ENCODE measurements at places on chromosomes 13 and 19.
A peak's percentile ranks its signal among the peaks of the same experiment; 100 is the strongest.

DNA sequence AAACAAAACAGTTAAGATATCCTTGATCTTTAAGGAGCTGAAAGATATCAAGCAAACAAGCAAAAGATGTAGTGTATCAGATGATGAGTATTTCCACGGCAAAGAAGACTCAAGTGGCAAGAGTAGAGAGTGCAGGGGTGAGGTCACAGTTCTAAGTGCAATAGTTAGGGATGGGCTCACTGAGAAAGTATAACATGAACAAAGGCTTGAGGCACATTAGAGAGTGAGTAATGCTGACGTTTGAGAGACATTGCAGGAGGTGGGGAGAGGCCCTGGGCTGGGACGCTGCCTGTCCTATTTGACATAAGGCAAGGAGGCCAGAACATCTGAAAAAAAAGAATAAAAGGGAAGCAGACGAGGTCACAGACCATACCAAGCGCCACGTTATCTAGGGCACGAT is 1.4 kb downstream of the DUXA start:
- no peak for DNase-seq

DNA sequence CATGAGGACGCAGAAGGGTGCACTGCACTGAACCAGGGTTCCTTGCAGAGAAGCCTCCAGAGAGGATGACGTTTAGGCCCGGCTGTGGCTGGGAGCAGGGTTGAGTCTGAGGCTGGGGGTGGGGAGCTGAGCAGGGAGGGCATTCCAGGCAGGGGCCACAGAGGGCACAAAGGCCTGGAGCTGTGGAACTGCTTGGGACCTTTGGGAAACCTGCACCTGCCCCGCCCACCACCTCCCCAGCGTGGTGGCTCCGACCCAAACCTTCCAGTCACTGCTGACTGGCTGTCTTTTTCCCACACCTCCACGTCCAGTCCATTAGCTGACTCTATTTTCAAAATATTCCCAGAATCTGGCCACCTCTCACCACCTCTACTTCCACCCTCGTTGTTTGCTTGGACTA is 4.9 kb upstream of the LMTK3 start:
- DNase-seq: no peak

DNA sequence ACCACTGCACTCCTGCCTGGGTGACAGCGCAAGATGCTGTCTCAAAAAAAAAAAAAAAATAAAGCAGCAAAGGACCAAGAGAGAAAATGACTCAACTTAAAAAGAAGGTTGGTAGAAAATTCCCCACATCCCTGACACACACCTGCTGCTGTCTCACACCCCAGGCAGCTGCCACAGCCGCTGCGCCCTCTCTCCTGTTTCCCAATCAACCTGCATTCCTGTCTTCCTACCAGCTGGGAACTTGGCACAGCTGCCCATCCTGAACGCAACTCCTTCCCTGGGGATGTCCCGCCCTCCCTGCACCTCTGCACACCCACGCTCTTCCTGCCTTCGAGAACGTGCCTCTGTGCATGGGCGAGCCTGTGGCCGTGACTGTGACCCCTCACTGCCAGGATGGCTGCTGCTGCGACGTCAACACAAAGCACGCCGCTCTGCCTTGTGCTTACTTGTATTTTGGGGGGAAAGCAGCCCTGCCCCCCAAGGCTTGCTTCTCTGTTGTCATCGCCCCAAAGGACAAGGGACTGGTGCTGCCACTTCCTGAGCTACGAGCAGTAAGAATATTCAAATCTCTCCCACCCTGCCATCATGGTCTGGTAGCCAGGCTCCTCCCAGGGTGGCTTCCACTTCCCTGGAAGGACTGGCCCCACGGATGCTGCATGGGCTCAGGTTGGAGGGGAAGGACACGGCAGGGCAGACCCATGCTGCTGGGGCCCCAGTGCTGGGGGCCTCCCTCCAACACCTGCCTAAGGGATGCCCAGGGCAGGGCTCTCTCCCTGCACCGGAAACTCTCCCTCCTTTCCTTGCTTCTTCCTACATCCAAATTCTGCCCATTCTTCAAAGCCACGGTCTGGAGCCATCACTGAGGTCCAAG is 20.7 kb downstream of the SH3GL1 start:
- no peak for DNase-seq

DNA sequence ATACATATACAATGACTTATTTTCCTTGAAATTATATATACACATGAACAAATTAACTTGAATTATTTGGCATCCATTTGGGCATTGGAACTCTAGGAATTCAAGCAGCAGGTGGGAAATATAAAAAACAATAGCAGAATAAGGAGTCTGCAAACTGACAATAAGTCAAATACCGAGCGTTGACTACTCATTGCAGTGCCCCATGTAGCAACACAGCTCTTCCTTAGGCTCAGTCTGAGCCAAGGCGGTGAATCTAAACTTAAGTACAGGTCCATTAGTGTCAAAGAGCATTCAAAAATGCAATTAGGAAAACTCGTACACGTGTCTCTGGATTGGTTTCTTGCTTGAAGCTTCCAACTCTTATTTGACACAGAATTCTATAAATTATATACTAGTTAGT is 462.5 kb upstream of the KLF12 start:
- DNase-seq: no peak

GRCh38 chr13:49869519-49869918 is 66.6 kb downstream of the SPRYD7 start:
- DNase-seq: no peak

DNA sequence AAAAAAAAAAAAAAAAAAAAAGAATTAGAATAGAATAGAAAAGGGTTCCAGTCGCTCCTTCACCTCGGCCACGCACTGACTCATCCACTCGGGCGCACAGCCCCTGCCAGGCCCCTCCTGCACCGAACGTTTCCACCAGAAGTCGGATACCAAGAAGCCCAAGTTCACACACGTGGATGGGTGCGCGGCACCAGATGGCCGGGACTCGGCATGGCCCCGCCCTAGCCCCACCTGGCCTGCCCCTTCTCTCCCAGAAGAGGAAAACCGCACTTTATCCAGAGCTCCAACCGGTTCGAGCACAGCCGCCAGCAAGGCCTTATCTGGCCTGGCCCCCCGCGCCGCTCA is 5.9 kb downstream of the PRR36 start:
- no peak for DNase-seq

DNA sequence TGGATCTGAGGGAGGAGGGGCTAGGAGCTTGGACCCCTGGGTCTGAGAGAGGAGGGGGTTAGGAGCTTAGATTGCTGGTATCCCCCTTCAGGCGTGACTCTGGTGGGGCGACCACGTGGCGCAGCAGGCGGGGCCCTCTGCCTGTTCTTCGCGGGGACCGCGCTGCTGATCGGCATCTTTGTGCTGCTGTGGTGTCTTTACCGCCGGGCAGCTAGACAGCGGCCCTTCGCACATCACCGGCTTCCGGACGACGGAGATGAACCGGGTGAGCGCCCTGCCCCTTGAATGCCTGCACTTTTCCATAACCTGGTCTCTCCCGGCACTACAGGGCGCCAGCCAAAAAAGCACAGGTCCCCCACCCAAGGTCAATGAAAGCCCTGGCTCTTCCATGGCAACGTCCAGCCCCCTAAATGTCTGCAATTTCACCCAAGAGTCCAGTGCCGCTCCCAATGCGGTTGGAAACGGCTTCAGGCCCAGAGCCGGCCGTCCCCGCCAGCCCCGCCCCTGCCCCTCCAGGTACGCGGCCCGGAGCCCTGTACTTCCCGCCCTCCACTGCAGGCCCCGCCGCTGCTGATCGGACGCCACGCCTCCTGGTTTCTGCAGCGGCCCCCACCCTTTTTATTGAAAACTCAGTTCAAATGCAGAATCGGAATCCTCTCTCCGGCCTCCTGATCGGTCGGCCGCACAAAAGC is 2.8 kb downstream of the GFY start:
- no peak for DNase-seq

- DNase-seq: no peak
Measured at GRCh38 chr13:109586509-109587346, 199.7 kb downstream of the IRS2 start.

DNA sequence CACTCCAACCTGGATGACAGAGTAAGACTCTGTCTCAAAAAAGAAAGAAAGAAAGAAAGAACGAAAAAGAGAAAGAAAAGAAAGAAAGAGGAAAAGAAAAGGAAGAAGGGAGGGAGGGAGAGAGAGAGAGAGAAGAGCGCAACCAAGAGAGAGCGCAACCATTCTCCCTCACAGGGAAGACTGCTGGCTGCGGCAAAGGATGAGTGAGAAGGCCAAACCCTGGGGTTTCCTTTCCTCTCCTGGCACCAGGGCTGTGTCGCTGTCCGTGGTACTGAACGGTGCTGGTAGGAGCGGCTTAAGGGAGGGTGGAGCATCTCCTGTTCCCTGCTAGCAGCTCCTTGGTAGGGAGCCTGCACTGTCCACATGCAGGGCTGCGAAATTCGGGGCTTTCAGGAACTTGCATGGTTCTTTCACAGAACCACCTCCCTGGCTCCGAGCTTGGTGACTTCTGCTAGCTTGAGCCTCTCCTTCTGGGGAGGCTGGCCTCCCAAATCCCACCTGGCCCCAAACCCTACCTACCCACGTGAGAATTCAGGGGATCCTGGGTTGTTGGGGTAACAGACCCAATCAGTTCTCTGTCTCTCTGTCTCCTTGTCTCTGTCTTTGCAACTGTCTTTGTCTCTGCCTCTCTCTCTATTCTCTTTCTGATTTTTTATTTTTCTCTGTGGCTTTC is 51.1 kb upstream of the ZNRF4 start:
- peak; percentile 46 for DNase-seq

- DNase-seq: no peak
Measured at GRCh38 chr19:33269016-33269415, 33.3 kb downstream of the CEBPA start.

- no peak for DNase-seq
Measured at GRCh38 chr13:95381212-95381527, 79.9 kb upstream of the ABCC4 start.

- DNase-seq: no peak
Measured at GRCh38 chr19:1746401-1747284, 6.7 kb upstream of the ONECUT3 start.

- no peak for DNase-seq
Measured at GRCh38 chr13:48778610-48779009, 124.9 kb downstream of the CYSLTR2 start.

DNA sequence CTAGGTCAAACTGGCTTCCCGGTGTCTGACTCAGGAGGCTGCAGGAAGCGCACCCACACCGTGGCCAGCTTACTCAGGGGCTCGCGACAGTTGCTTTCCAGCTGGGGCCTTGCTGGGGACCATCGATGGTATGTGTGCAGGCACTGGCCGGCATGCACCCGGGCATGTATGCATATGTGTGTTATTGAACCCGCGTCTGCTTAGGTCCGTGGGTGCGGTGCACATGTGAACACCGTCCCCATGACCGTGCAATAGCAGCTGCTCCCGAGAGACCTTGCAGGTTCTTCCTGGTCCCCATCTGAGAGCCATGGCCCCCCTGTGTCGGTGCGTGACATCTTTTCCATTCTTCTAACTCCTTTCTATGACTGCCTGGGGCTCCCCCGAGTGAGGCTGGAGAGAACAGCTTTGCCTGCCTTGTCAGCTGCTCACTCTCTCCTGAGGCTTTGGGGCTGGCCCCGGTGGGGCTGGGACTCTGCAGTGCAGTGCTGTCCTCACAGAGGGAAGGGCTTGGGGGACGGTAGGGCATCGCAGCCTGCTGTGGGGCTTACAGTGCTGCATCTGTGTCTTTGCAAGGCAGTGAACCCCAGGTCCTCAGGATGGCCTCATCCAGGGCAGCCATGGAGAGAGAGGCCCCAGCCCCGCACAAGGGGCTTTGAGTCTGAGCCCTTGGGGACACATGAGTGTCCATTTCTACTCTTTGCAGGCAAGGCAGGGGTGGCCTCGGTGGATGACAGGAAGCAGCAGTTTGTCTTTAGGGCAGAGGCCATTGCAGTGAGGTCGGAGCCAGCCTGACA is 65.1 kb downstream of the CHST8 start:
- DNase-seq: no peak

- no peak for DNase-seq
Measured at GRCh38 chr19:47275791-47276461, 1.2 kb downstream of the INAFM1 start.

- DNase-seq: peak; percentile 66
Measured at GRCh38 chr19:13277104-13277809, 127.0 kb downstream of the IER2 start.

DNA sequence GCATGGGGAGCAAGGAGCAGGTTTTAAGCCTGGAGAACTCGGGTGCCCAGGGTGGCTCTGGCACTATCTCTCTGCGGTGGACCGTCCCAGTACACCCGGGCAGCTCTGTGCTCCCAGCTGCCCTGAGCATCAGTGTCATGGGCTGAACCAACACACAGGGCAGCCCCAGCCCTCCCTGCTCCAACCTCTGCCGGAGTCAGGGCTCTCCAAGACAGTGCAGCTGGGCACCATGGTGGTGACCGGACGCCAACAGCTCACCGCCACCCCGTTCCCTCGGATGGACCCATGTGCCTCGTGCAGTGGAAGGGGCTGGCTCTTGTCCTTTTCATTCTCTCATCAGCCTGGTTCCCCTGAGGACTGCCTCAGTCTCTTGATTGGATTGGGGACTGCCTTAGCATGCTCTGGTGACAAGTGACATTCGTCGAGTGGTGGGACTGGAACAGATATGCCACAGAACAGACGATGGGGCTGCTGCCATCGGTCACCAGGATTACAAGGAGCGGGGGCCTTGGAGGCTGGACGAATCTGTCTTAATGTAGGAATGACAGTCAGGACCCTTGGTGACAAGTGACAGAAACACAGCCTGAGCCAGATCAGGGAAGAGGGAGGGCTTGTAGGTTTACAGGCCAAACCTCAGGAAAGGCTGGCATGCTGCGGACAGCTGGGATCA is 25.7 kb upstream of the VSTM2B start:
- no peak for DNase-seq

DNA sequence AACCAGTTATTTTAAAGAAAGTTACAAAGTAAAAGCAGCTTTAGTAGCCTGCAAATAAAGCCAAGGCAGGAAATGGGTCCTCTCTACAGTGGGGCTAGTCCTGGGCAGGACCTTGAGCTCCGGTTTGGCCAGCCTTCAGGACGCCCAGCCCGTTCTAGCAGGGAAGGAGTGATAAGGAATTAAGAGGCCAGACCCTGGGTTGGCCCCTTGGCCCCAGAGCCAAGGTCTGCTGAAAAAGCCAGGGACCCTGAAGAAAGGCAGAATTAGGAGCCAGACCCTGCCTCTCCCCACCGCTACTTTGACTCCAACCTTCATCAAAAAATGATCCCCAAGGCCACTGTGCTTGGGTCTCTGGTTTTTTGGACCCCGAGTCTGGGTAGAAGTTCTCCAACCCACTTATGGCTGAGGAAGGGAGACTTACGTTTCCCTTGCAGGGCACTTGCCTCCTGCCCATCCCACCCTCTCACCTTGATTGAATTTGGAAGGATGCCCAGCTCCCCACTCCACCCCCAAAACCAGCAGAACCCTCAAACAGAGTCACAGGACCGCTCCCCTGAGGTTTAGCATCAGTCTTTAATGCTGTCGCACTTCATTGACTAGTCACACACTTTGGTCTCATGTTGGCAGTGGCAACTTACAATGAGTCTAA is 3.9 kb downstream of the DNAJB1 start:
- DNase-seq: no peak

GRCh38 chr19:45506989-45507871 is at the start of gene VASP:
VASP (plus strand) TSS chr19:45507479; CDS start chr19:45507772, 293 bp downstream.
- peak; percentile 69 for DNase-seq

GRCh38 chr13:80469853-80470381 is 129.0 kb upstream of the SPRY2 start:
- no peak for DNase-seq
